ENCODE measurements at places on chromosomes 13 and 19.
A peak's percentile ranks its signal among the peaks of the same experiment; 100 is the strongest.

DNA sequence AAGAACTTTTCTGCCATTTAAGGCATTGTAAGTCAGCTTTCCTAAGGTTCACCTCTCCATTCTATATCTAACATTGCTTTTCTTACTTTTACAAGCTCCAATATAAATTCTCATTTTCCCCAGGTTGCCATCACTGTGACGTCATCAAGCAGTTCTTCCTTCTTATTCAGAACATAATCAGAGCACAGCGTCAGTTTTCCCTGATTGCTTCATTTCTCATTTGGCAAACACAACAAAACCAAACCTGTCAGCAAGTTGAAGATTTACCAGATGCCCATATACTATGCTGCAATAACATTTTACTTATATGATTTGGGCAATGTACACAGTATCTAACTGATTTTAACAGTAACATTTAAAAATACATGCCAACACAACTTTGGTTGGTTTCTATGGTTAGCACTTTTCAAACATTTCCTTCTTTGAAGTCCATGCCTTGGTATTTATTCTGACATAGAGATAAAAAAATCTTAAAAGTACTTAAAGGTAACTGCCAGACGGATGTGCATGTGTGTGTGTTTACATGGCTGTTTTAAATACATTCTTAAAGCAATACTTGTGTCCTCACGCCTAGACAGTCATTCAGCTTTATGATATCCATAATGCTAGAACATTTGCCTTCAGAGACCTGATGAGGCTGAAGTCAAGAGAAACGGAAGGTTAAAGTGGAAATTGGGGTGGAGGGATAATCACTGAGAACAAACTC, 264.0 kb downstream of the KLF12 start:
- no peak for DNase-seq

DNA sequence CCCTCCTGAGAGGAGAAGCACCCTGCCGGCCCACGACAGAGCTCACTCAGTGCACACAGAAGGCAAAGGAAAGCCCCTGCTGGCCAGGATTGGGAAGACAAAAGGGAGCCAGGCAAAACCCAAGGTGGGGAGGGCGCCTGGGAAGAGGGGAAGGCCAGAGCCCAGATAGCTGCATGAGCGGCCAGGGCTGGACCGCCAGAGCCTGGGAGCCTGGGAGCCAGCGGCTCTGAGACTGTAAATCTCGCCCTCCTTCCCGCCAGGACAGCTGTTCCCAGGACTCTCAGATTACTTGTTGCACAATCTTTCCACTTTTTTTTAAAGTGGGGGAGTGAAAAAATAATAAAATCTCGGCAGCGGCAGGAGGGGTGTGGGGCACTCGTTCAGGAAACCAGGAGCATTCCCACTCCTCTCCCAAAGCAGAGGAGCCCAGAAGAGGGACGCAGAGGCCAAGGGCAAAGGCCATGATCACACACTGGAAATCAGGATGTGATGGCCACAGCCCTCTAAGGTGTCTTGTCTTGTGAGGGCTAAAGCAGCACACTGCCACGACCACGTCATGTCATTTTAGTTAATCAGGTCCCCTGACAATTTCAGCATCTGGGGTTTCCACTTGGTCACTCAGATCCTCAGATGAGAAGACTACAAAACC, 19.6 kb upstream of the EPHX3 start:
- peak; percentile 37 for DNase-seq

DNA sequence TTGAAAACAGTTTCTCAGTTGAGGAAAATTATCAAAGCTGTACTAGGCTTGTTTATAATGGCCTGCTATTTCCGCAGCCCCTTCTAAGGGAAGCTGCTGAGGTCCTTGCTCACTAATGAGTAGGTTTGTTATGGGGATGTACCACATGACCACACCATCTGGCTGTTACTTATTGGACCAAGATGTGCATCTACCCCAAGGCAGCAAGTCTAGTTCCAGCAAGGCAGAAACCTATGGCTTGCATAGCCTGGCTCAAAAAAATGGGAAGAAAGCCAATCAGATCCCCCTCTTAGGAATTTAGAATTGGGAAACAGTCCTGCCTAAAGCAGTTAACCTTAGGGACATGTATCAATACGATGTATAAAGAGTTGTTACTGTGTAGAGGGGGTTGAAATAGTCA, 186.5 kb upstream of the SPRY2 start:
- DNase-seq = no peak

GRCh38 chr13:85887406-85887805, 88.2 kb upstream of the SLITRK6 start:
- no peak for DNase-seq

DNA sequence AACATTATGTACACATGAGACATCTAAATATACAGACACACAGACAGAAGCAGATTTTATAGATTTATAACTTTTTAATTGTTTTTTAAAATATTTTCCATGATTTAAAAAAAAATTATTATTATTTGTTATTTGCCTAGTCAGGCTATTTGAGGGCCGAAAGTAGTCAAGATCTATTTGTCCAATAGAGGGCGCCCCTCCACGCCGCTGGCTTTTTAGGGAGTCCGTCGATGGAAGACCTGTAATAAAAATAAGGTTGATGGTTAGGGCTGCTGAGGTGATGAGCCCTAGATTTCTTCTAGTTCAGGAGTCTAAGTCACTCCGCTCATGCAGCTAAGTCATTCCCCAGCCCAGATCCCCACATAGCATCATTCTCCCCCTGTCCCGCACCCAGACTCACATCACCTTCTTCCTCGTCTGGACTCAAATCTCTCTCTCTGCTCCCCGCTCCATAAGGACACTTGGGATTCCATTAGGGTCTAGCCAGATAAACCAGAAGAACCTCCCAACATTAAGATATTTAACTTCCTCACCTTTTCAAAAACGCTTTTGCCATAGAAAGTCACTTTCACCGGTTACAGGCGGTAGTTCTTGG, 33.9 kb upstream of the CEACAM21 start:
- DNase-seq = peak; percentile 47

GRCh38 chr13:76808927-76809326, 77.3 kb downstream of the KCTD12 start:
- DNase-seq = no peak

- DNase-seq = no peak
These were observed 452.6 kb upstream of the KLF12 start for GRCh38 chr13:74586847-74587246.

- peak; percentile 46 for DNase-seq
These were observed 122.9 kb downstream of the OLFM4 start for GRCh38 chr13:53151336-53152056.

GRCh38 chr19:45886427-45887199, 672 bp upstream of the IRF2BP1 start:
- peak; percentile 94 for DNase-seq

DNA sequence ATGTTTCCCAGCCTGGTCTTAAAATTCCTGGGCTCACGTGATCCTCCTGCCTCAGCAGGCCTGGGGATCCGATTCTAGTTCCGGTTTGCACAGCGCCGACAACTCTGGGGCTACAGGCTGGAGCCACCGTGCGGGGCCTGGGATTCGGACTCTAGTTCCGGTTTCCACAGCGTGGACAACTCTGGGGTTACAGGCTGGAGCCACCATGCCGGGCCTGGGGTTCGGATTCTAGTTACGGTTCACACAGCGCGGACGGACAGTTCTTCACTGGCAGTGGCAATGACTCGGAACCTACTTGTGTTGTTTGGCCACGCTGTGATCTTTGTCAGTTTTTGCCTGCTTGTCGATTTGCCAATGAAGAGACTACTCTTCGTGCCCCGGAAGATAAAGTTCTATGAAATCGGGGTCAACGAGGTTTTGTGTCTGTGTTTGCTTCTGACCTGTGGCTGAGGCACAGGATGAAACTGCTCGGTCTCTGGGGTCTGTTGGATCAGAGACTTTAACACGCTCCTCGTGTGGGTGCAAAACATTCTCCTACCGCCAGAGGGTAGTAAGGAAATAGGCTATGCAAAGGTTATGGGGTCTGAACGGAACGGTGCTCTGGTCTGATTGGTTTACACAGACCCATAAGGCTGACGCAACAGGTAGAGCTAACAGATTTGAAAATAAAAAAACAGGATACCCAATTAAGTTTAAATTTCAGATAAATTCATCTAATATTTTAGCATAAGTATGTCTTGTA, 12.1 kb upstream of the ZSCAN1 start:
- peak; percentile 2 for DNase-seq

GRCh38 chr13:34750078-34750931, 191.8 kb upstream of the NBEA start:
- no peak for DNase-seq

- DNase-seq = peak; percentile 61
These were observed 375 bp downstream of the ANKRD10 start for GRCh38 chr13:110914331-110915056.

DNA sequence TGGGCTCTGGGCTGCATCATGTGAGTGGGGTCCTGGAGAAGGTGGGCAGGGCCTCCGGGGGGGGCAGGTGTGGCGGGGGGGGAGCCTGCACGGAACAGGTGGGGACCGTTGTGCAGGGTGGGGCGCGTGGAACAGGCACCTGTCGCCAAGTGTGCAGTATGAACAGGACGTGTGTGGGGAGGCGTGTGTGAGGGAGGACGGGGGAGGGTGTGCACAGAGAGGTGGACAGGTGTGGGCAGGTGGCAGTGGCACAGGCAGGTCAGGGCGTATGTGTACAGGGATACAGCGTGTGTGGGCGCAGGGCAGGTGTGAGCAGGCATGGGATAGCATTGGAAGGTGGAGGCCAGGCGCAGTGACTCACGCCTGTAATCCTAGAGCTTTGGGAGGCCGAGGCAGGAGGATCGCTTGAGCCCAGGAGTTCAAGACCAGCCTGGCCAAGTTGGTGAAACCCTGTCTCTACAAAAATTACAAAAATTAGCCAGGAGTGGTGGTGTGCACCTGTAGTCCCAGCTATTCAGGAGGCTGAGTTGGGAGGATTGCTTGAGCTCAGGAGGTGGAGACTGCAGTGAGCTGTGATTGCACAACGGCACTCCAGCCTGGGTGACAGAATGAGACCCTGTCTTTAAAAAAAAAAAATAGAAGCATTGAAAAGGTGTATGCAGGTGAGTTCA, 3.2 kb downstream of the PLK5 start:
- DNase-seq = no peak

GRCh38 chr13:55714120-55714519, 1426.6 kb upstream of the PRR20A start:
- no peak for DNase-seq

DNA sequence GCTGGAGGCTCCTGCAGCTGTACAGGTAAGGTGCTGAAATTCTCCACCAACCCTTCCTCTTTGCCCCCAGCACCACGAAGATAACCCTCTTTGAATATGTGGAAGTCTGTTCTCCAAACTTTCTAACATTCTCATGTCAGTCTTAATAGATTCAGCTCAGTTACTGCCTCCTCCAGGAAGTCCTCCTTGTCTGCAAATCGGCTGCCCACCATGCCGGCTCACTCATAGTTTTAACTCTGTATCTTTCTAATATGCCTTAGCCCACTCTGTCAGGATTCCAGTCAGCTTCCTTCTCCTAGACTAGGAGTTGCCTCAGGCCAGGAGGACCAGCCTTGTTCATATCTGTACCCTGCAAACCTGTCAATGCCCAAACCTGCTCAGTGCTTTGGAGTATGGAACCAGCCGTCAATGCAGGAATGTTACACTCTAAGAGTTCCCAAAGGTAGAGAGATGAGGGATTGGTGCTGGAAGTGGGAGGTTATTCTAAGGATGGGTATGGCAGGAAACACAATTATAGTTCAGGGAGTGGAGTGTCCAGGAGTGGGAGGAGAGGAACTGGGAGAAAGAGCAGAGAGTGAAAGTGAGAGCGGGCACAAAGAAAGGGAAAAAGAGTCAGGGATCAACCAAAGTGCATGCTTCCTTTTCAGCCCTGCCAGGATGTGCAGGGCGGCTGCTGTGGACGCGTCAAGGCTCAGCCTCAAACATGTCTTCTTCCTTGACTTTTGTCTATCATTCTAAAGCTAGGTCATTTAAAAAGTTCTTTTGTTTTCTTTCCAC, 38.0 kb upstream of the ALOX5AP start:
- DNase-seq = no peak

DNA sequence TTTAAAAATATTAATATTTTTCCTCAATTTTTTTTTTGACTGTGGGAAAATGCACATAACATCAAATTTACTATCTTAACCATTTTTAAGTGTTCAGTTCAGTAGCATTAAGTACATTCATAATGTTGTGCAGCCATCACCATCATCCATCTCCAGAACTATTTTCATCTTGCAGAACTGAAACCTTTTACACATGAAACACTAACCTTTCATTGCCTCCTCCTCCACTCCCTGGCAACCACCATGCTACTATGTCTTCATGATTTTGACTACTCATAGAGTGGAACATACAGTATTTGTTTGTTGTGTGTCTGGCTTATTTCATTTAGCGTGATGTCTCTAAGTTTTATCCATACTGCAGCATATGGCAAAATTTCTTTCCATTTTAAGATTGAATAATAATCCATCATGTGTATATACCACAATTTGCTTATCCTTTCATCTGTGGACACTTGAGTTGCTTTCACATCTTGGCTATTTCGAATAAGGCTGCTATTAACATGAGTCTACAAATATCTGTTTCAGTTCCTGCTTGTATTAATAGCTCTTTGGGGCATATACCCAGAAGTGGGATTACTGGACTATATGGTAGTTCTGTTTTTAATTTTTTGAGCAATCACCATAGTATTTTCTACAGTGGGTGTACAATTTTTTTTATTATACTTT, 376.4 kb downstream of the MTUS2 start:
- no peak for DNase-seq

DNA sequence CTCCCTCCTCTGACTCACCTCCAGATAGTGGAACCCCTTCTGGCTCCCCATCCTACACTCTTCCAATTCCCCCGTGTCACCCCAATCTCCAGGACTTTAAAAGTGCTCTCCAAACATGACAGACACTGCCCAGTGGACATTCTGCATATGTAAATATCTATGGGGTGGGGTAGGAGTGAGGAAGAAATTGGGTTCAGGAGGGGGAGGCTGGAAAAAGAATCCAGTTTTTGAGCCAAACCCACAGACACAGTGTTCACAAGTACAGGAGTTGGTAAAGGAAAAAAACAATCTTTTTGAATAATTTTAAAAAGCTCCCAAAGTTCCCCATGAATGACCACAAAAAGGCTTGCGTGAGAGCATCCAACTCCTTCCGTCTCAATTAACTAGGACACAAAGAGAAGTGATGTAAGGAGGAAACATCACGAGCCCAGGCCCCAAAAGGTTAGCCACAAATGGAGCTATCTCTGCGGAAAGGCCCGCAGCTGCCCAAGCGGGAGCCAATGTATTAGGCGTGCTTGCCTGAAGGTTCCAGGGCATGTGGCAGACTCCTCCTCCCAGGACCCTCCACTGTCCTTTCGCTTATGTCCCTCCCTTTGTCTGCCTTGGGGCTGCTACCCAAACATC, 18.0 kb downstream of the ZC3H4 start:
- no peak for DNase-seq

GRCh38 chr13:111958612-111959395, 108.1 kb upstream of the SOX1 start:
- no peak for DNase-seq

- peak; percentile 95 for DNase-seq
These were observed 10.6 kb downstream of the CD70 start for GRCh38 chr19:6580313-6580712.

Data from ACHN (cell line).